ENCODE measurements at places on chromosomes 13 and 19. TPM values are rescaled to one million over a fixed set of nuclear protein-coding genes. Genes with fewer than 3 reads are reported as not detected.

GRCh38 chr19:49554701-49555181 is 25.6 kb downstream of the NOSIP start:
- no peak for DNase-seq

The VSIG10L gene
- total RNA-seq, result 2.1 TPM

The IRGC gene
- total RNA-seq, result not detected

DNA sequence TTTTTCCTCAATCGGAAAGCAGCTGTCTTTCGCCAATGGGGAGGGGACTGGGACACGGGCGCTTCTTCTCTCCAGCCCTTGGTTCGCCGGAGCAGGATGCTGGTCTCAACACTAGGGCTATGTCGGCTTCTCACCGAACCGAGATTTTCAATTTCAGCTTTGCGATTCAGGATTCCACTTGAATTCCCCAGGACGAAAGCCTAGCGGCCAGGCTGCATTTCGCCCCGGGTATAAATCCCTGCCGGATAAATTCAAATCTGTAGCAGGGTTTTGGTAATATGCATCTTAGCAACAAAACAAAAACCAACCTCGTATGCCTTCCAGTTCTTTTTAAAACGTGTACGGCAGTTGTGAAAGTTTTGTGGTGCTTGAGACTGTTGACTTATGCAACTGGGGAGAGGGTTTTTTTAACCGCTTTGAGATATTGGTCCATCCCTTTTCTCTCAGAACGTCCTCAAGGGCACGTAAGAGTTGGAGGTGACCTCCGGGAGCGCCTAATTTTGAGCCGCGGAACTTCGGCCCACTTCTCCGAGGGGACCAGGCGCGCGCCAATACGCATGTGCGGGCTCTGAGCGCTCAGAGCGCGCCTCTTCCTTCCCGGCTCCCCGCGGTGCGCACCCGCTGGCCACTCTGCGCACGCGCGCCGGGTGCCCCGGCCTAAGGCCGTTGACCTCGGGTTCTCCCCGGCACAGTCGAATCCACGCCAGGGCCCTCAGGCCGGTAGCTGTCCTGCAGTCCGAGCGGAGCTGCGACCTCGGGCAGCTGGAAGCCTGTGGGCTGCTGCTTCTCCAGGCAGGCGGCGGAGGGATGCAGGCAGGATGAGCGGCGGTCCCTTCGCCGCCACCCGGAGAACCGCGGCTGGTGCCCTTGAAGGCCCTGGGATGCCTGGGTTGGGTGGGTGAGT is 7.6 kb downstream of the POU4F1 start:
- no peak for DNase-seq

- no peak for DNase-seq
Measured at GRCh38 chr13:38998739-38999138, 8.1 kb upstream of the STOML3 start.

DNA sequence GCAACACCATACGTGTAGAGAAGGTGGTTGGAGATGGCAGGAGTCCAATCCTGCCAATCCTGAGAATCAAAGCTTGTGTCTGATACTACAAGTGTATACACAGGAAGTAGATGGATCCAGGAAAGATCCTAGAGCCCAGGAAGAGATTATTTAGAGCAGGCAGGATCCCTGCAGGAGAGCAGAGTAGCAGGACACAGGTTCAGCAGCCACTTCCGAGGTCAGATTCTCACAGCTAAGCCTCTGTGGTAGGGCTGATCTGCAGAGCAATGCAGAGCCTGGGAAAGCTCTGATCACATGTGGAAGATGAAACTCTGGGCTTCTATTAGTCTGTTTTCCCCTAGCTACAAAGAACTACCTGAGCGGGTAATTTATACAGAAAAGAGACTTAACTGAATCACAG is 28.5 kb upstream of the ZNF331 start:
- no peak for DNase-seq

GRCh38 chr13:90838317-90838960 is 509.0 kb upstream of the MIR17HG start:
- DNase-seq, result no peak

GRCh38 chr13:89269737-89270136 is 1598.6 kb downstream of the SLITRK5 start:
- DNase-seq, result no peak

The ZNF536 gene
- 15.8 TPM for total RNA-seq

DNA sequence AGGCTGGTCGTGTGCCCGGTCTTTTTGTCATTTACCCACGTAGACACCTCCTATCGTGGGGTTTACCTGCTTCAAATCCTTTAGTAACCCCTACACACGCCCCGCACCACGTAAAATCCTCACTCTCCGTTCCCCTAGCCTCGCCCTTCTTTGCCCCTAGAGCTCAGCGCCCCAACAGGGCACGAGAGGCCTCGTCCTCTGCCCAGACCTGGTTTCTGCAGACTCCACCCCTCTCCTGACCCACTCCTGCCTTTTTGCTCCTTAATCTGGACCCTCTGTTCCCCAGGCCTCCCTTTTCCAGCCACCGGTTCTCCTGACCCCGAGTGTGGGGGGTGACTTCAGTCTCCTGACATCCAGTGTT is 412 bp downstream of the ZNF528 start:
- no peak for DNase-seq

The MBD3L3 gene
- total RNA-seq, result not detected

DNA sequence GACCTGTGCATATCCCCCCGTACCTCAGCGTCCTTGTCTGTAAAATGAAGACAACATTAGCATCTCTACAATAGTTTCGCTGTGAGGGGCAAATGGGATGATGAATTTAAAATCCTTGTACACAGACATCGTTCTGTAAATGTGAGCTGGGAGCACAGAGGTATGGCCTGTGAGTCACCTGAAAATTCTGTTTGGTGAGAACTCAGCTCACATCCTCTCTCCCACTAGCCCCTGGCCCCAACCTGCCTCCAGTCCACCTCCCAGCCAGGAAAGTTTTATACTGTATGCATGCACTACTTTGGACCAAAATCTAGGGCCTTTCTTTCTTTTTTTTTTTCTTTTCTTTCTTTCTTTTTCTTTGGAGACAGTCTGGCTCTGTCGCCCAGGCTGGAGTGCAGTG is 8.7 kb upstream of the IZUMO2 start:
- DNase-seq, result no peak

- peak; percentile 51 for DNase-seq
Measured at GRCh38 chr13:26872525-26873385, 112.2 kb upstream of the GPR12 start.

GRCh38 chr19:7670150-7670783 is 1.4 kb downstream of the RETN start:
- no peak for DNase-seq

DNA sequence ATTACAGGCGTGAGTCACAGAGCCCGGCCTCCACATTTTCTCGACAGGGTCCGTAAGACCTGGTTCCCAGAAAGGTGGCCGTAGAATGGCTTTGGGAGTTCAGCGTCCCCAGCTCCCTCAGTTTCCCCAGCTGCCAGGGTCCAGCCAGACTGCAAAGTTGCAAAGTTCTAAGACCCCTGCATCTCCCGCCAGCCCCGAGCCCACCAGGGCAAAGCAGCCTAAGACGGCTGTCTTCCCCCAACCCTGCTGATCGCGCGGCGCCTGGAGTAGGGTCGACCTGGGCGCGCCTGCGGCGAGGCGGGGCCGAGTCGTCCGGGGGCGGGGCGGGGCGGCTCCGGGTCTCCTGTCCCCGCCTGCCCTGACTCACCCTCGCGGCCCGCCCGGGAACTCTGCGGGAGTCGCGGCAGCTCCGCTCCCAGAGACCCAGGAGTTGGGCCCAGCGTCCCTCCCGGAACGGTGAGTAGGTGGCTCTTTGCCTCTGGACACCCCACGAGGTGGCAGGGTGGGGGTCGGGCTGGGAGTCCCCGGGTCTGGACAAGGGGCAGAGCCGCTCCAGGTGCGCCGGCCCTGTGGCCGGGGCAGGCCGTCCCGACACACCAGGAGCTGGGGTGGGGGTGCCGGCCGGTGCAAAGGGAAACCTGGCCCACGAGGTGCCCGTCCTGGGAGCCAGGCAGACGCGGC is at the start of gene LRRC8E:
LRRC8E (plus strand) TSS at position 366 of the 681 bp plus-strand sequence. CDS start 7,094 bp downstream, outside the sequence.
- DNase-seq, result no peak

- DNase-seq, result no peak
Measured at GRCh38 chr19:10338940-10339339, 484 bp downstream of the ICAM3 start.

GRCh38 chr19:8334458-8335342 is 8.4 kb downstream of the KANK3 start:
- no peak for DNase-seq

The C13orf42 gene
- not detected for total RNA-seq

GRCh38 chr13:35917252-35917941 is 213.8 kb downstream of the DCLK1 start:
- no peak for DNase-seq

The KLK10 gene
- total RNA-seq, result 0.29 TPM

GRCh38 chr19:58361900-58362271 is 665 bp downstream of the ZNF497 start:
- DNase-seq, result no peak

- DNase-seq, result no peak
Measured at GRCh38 chr13:40770609-40770933, 419 bp downstream of the MRPS31 start.

GRCh38 chr19:50184196-50184595 is 19.2 kb upstream of the MYH14 start:
- DNase-seq, result no peak

DNA sequence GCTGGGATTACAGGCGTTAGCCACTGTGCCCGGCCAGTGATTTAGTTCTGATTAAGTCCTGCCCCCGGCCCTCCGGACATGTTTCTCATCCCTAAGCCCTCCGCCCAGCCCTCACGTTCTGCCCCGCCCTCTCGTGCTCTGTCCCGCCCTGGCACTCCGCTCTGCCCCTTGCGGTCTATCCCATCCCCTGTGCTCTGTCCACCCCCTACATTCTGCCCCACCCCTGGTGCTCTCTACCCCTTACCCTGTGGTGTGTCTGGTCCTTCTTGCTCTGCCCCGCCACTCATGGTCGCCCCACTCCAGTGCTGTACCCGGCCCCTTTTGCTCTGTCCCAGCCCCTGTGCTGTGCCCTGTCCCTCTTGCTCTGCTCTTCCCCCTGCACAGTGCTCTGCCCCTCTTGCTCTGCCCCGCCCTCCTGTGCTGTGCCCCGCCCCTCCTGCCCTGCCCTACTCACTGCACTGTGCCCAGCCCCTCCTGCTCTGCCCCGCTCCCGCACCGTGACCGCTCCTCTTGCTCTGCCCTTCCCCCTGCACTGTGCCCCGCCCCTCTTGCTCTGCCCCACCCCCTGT is 3.0 kb downstream of the GTPBP3 start:
- no peak for DNase-seq

DNA sequence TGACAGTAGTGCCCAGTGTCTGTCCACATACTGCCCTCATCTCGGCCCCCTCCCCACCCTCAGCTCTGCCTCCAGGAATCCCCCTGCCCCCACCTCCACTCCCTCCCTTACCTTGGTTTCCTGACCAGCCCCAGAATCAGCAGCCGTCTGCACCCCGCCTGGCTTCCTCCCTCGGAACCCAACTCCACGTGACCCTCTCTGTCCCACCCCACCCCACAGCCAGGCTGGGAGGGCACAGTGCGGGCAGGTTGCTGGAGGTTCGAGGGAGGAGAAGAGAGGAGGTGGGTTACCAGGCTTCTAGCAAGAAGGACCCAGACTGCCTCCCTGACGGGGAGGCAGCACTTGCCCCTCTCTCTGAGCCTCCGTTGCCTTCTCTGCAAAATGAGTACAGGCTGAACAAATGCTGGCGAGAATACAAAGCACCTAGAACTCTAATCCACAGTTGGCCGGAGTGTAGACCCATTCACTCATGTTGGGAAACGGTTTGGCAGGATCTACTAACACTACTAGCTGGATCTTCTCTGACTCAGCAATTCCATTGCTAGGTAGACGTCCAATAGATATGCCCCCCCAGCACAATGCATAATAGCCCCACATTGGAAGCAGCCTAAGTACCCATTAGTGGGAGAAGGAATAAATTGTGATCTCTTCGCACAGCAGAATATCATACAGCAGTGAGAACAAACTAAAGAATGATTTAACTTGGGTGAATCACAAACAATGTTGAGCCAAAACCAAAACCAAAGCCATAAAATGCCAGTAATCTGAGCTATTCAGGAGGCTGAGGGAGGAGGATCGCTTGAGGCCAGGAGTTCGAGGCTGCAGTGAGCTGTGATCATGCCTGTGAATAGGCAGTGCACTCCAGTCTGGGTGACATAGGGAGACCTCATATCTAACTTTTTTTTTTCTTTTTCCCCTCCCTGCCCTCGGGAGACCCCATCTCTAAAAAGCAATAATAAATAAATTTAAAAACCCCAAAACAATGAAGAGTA is at the start of gene RASAL3:
RASAL3 (minus strand) TSS at position 151 of the 992 bp plus-strand sequence. CDS start 186 bp downstream, outside the sequence.
- no peak for DNase-seq

GRCh38 chr13:38752686-38753085 is 65.8 kb downstream of the FREM2 start:
- no peak for DNase-seq

The ZNF541 gene
- 0.70 TPM for total RNA-seq

DNA sequence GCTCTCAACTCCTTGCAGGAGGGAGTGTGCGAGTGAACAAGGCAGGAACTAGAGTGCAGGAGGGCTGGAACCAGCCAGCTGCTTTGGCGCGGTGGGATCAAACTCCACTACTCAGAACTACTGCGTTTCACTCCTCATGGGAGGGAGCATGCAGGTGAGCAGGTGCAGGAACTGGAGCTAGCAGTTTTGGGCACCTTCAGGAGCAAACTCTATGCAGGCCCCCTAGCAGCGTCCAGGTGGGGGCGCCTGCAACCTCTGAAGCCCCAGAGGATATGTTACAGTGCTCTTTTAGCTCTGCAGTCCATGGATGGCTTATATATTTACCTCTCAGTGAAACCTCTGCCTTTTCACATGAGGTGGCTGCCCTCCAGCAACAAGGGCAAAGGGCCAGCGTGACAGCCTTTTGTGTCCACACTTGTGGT is 1303.4 kb downstream of the PCDH9 start:
- peak; percentile 41 for DNase-seq

DNA sequence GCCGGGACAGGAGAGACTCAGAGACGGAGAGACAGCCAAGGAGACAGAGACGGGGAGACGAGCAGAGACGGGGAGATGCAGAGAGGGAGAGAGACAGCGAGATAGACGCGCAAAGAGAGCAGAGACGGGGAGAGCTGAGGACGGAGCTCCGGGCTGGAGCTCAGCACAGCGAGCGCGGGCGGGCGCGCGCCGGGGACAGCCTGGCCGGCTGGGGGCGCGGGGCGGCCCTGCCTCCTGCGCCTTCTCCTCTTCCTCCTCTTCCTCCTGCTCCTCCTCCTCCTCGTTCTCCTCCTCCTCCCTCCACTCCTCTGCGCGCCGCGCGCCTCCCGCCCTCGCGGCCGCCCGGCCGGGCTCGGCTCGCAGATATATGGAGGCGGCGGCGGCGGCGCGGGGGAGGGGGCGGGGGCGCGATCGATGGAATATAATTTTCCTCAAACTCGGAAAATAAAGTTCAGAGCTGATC is at the start of gene ERFL:
ERFL (minus strand) TSS at position 229 of the 463 bp plus-strand sequence. CDS start 15,530 bp downstream, outside the sequence.
- DNase-seq, result no peak

- DNase-seq, result no peak
Measured at GRCh38 chr19:1396019-1396767, 5.1 kb downstream of the GAMT start.

GRCh38 chr13:47287291-47287751 is 390.5 kb upstream of the HTR2A start:
- no peak for DNase-seq

The TBXA2R gene
- total RNA-seq, result 4.5 TPM

Data from ureter (tissue), 1 donor.